ENCODE measurements at places on chromosomes 11 and 22.

GRCh38 chr22:49977578-49977977 is 17.0 kb downstream of the PIM3 start:
- DNase-seq, result no peak

DNA sequence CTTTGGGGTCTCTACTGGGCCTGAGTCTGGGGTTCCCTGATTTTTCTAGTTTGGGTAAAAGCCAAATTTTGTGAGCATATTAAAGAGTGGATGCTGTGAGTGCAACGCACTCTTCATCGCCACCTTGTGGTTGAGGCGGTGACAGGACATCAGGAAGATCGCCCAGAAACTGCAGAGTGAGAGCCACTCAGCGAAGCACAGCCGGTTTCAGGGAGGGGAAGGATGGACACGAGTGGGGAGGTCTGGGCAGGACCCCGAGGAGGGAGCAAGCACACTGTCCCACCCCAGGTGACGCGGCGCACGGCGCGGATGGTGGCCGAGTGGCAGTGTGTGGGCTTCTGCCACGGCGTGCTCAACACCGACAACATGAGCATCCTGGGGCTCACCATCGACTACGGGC is 9.1 kb downstream of the SELENOO start:
- peak; percentile 50 for DNase-seq

DNA sequence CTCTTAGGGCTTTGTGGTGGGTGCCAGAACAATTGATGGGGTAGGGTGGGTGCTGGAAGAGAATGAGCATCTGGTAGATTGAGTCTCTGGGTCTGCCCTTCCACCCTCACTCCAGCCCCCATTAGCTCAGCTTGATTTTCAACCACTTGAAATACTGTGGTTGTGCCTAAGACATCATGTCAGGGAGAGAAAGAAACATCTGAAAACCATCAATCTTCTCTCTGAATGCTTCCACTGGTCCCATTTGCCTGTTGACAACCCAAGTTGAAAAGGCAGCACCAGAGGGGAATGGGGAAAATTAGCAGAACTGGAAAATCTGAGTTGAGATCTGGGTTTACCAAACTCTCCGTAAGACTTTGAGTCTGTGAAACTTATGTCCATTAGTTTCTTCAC is 26.1 kb downstream of the CD44 start:
- no peak for DNase-seq

- DNase-seq, result no peak
Observed at GRCh38 chr22:44391015-44391414, 78.3 kb upstream of the SHISAL1 start.

DNA sequence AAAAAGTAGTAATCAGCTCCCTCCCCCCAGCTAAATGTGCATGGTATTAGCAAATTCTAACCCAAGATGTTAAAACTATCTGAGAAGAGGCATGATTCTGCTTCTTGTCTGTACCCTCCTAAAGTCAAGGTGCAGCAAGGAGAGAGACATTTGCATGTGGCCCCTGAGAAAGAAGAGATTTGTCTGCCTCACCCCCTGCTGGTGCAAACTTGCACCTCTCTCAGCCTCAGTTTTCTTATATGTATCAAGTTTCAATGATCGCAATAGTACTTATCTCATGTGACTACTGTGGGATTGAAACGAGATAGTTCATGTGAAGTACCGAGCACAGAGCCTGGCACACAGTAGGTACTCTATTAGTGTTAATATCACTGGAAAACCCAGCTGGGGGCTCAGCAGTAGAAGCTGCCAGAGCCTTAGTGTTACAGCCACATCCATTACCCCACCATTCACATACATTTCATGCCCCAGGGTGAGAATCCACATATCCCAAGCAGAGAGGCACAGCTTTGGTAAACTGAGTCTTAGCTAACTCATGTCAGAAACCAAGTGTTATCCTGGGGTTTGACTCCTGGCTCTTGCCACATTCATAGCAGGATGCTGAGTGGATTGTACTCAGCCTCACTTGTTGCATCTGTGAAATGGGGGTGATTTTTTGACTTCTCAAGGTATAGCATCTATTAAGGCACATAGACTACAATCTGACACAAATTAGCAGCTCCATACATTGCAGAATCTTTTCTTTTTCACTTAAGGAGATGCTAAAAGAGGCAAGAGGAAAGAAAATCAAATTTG is 24.9 kb downstream of the CD44 start:
- no peak for DNase-seq

- no peak for DNase-seq
Observed at GRCh38 chr11:119680541-119681360, 48.2 kb downstream of the NECTIN1 start.
